ENCODE measurements at places on chromosomes 2 and 18.

- DNase-seq: no peak
Measured at GRCh38 chr2:72980535-72981217, 63.4 kb downstream of the EMX1 start.

GRCh38 chr2:219765231-219765911 is 137.9 kb downstream of the SLC4A3 start:
- DNase-seq: peak; percentile 53

DNA sequence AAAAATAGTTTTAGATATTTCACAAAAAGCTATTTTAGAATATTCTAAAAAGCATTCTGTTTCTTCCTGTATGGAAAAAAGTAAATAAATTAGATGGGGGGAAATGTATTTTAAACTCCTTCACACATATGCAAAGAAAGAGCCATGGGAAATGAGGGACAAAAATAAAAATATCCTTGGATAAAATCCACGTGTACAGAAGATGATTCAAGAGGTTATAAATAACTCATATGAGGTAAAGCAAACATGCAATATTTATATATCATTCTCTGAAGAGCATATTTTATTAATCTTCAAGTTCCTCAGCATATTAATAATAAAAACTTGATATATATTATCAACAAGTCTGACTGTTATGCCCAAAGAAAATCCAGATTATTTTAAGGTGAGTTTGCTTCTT is 8.8 kb upstream of the GFPT1 start:
- DNase-seq: no peak

GRCh38 chr2:31660165-31660564 is 79.4 kb upstream of the SRD5A2 start:
- no peak for DNase-seq

- peak; percentile 61 for DNase-seq
Measured at GRCh38 chr2:209208211-209208610, 215.6 kb upstream of the MAP2 start.

DNA sequence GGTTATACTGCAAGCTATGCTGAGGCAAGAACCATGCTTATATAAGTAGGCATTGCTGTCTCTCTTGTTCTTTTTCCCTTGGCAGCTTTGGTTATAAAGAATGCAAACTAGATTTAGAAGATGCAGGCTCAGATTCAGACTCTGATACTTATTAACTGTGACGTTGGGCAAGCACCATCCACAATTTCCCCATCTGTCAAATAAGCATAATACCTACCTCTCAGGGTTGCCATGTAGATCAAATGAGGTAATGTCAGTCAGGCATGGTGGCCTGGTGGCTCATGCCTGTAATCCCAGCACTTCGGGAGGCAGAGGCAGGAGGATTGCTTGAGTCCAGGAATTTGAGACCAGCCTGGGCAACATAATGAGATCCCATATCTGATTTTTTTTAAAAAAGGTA is 21.7 kb downstream of the ITGAV start:
- DNase-seq: no peak

- no peak for DNase-seq
Measured at GRCh38 chr2:122745603-122746002, 990.2 kb downstream of the TSN start.

DNA sequence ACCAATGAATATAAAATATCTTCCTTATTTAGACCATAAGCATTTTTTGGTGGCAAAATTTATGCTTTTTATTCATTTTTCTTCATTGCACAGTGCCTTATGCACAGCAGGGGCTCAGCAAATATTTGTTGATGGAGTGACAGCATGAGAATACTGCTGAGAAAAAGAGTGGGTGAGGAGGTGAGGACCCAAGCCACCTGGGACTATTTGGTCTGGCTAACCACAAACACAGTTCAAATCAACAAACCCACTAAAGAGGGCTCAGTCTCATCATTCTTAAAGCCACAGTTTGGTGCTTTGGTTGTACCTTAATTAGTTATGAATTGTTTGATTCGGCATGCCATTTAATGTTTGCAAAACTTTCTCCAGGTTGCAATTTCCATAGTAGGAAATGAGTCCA is 183.5 kb upstream of the ZNF521 start:
- DNase-seq: no peak

- DNase-seq: no peak
Measured at GRCh38 chr2:240479111-240479501, 43.6 kb downstream of the GPC1 start.

DNA sequence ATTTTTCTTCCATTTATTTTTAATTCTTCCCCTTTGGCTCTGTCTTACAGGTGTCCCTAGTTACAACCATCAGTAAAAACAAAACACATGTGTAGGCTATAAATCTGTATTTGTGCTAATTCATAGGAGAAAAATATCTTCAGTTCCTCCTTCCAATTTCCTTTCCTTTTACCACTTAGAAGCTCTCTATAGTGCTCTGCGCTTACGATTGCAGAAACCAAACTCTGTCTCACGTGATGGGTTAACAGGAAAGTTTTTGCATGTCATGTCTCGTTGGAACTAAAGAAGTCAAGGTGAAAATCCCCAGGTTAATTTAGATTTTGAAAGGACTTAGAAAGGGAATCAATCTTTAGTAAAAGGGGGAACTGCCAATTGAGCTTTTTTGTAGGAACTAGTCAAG is 1390.5 kb upstream of the ZEB2 start:
- DNase-seq: no peak

GRCh38 chr2:174180726-174181236 is 67.6 kb downstream of the OLA1 start:
- DNase-seq: no peak

GRCh38 chr2:48092846-48093803 is 186.8 kb upstream of the FBXO11 start:
- no peak for DNase-seq

GRCh38 chr2:216670266-216671080 is 24.9 kb downstream of the IGFBP5 start:
- no peak for DNase-seq

GRCh38 chr2:134839649-134840048 is 1.2 kb downstream of the ACMSD start:
- no peak for DNase-seq

- DNase-seq: no peak
Measured at GRCh38 chr2:236168110-236169080, at the start of gene GBX2. Gene GBX2, minus strand, starts transcription at chr2:236168386. Its CDS starts 415 bp downstream, at chr2:236167971.

- DNase-seq: no peak
Measured at GRCh38 chr18:12960395-12960794, 12.6 kb downstream of the SEH1L start.

DNA sequence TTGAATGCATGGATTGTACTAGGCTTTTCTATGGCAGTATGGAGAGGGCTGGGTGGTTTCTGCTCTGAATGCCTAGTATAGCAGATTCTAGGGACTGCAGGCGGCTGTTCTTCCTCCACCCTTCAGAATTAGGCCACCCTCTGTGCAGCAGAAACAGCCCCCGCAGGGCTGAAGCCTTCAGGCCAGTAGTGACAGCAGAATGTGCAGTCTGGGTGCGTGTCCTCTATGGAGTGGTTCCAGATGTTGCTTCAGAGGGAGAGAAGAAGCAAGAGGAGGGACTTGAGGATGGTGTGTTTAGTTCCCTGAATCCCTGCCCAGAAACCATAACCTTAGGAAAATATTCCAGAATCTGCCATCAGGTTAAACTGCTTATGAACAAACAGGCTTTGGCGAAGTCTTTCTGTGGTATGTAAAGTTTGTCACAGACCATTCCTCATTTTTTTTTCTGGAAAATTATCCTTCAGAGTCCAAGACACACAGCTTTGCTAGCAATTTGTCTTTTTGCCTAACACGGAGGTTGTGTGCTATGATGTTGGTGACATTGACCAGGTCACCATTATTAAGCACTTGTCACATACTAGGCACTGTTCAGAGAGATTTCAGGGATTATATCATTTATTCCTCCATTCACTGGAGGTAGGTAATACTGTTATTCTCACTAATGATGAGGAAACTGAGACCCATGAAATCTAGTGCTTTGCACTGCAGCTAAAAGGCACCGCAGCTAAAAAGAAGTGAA is 21.1 kb downstream of the CASP10 start:
- DNase-seq: no peak

DNA sequence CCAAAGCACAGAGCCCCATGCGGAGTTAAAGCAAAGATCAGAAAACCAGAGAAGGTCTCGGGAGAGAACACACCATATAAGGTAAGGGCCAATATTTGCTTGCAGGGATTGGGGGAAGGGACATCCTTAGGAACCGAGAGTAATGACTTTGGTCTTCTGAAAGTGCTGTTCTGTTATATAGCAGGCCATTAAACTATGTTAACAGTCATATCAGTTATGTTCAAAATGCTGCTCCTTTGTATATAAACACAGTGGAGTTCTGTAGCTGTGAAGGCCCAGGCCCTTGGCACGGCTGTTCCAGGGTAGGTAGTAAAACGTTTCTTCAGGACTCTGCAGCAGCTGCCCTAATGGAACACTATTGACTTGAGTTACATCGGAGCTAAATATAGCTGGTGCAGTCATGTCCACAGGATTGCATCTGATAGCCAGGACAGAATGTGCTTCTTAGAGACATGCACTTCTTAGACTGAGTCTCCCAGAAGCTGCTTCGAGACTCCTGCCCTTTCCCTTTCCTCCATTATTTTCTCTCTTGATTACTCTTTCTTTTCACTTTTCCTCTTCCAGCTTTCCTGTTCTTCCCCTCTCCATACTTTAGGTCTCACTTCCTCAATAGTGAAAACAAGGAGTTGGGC is 122.4 kb downstream of the SETBP1 start:
- no peak for DNase-seq

DNA sequence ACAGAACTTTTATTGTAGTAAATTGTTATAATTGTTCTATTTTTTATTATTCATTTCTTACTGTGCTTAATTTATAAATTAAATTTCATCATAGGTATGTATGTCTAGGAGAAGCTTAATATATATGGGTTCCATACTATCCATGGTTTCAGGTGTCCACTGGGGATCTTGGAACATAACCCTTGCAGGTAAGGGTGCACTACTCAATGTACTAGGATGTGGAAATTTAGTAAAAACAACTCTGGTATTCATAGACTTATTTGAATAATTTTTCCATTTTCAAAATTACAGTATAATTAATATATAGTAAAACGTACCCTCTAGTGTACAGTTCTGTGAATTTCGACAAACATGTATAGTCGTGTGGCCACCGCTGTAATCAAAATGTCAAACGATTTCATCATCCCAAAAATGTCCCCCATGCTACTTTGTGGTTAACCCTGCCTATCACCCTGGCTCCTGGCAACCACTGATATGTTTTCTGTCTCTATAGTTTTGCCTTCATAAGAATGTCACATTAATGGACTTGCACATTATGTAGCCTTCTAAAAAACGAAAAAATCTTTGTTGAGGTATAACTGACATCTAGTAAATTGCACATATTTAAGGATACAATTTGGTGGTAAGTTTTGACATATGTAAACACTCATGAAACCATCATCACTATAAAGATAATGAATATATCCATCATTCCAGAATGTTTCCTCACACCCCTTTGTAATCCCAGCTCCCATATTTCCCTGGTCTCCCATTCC is 45.7 kb downstream of the ARL5A start:
- DNase-seq: peak; percentile 48

- DNase-seq: no peak
Measured at GRCh38 chr18:43533371-43533770, 256.1 kb upstream of the SYT4 start.

GRCh38 chr18:25306671-25307070 is 45.3 kb downstream of the ZNF521 start:
- no peak for DNase-seq

- no peak for DNase-seq
Measured at GRCh38 chr2:134625311-134625710, 93.5 kb downstream of the TMEM163 start.

- peak; percentile 83 for DNase-seq
Measured at GRCh38 chr2:72770879-72771461, 54.9 kb downstream of the EXOC6B start.

- peak; percentile 75 for DNase-seq
Measured at GRCh38 chr2:72893594-72894319, 6.5 kb downstream of the SPR start.

GRCh38 chr2:231557571-231558217 is 27.4 kb upstream of the NMUR1 start:
- peak; percentile 95 for DNase-seq

DNA sequence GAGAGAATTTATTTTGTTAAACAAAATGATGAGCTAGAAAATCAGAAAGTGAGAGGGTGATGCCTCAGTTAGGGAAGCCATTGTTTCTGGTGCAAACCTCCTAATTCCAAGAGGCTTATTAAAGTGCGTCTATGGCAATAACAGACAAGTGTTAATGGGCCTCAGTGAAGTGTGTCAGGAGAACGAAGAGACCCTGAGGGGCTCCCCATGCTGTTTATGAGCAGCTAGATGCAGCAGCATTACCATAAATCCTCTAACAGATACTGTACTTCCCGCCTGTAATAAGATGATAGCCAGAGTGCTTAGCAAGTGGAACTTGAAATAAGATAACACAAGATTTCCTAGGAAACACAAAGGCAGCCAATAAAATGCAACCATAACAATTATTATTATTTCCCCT is 157.4 kb downstream of the MYT1L start:
- no peak for DNase-seq

GRCh38 chr2:100936070-100936741 is 65.9 kb upstream of the RPL31 start:
- DNase-seq: no peak

- no peak for DNase-seq
Measured at GRCh38 chr2:31253356-31254131, 19.6 kb downstream of the EHD3 start.

- no peak for DNase-seq
Measured at GRCh38 chr2:241966647-241967466, 97.3 kb downstream of the RTP5 start.

DNA sequence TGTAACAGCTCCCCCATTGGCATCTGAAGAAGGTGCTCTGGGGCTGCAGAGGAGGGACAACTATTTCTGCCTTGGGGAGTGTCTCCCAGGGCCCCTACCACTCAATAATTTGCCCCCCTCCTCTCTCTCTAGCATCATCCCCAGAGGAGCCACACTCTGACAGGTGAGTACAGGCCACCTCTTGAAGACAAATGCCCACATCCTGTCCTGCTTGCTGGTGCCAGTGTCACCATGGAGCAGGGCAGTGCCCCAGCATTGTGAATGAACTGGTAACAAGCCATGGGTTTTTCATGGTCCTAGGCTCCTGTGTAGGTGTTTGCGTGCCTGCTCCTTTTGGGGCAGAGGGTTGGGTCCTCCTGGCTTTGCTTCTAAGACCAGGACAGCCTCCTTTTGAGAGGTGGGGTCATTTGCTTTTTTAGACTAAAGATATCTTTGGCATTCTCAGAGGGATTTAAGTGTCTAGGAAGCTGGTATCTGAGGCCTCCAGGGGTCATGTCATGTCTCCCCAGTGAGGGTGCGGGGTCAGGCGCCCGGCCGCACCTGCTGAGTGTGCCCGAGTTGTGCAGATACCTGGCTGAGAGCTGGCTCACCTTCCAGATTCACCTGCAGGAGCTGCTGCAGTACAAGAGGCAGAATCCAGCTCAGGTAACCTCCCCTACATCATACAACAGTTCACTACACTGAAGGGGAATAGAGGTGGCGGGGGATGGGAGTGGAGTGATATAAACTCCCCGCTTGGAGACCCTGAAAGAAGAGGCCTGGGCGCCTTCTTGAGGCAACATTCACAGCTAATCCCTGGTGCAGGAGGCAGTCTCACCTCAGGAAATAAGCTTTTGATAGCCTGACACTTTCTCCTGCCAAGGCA is 1.8 kb downstream of the RETREG2 start:
- DNase-seq: no peak

Data from NB4 (cell line).